Ovary (tissue), 10 donors: ENCODE measurements at places on chromosomes 16 and 17. TPM values are rescaled to one million over a fixed set of nuclear protein-coding genes. Genes with fewer than 3 reads are reported as not detected.
A peak's percentile ranks its signal among the peaks of the same experiment; 100 is the strongest.

ZNF423 gene
- total RNA-seq, result 40.3 TPM

DNA sequence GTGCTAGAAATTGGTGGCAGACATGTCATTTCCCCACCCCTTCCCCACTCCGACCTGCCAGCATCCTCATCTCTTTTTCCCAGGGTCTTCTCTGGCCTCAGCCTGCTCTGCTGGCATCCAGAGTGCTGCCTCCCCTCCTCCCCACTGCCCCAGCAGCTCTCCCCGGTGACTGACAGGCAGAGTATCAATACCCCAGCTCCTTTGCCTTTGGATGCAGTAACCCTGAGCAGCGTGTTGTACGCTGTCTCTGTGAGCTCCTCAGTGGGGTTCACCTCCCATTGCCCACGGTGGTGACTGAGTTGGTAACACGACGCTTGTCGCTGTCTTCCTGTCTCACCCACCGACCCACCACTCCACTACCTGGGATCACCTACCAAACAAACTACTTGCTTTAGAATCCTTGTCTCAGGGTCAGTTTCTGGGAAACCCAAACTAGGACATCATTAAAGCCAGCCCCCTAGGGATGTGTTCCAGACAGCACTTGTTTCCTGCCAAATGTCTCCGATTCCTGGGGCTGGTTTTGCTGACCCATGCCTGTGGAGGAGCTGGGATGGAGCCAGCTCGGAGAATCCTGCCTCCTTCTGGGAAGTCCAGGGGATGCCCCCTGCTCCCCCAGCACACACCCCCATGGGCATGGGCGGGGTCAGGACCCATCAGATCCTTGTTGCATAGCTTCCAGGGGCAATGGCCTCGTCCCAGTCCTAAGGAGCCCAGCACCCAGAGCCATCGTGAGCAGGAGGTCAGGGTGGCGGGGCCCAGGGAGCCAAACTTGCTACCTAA lies 8.3 kb upstream of the SBK1 start:
- H3K27me3 ChIP-seq, result no peaks in the 10 kb centered on the region
- no peaks in the 10 kb centered on the region for H3K4me1 ChIP-seq
- no peak for DNase-seq
- H3K36me3 ChIP-seq, result no peaks in the 10 kb centered on the region
- H3K27ac ChIP-seq, result no peak overlapping the region

- peaks cover 2% of the 10 kb centered on the region for H3K4me1 ChIP-seq
- H3K27ac ChIP-seq, result no peak overlapping the region
- H3K4me3 ChIP-seq, result no peak overlapping the region
- no peak for DNase-seq
- H3K36me3 ChIP-seq, result no peaks in the 10 kb centered on the region
Observed at GRCh38 chr16:7324321-7324720, 8.3 kb upstream of the RBFOX1 start.

DNA sequence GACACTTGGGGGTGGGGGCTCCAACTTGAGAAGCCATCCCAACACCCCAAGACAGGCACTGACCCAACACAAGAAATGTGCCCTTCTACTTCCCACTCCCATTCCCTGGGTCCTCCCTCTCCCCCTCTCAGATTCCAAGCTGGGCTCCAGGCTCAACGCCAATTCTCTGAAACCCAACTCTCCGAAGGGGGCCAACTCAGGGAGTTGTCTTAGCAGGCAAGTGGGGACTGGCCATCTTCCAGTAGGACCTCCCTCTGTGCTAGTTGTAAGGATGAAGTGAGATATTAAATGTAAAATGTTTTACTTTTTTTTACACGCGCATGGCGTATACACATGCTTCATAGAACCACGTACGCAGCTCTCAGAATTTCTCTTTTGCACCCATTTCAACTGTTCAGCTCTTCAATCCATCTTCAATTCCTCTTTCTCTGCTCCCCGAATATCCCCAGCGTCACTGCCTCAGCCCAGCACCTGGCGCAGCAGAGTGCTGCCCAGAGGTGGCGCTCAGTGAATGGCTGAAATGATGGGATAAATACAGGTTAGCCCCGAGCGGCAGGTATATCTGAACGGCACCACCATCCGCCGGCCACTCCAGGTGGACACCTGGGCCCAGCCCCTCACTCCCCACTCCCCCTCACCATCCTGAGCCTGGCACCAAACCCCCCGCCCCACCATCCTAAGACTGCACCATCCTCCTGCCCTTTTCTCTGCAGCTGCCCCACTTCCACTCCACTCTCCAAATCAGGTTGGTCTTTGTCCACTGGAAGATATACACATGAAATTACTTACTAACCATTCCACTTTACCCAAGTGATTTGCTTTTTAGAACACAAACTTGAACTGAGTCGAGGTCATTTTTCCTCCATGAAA lies 43.9 kb upstream of the TNRC6C start:
- no peaks in the 10 kb centered on the region for H3K4me1 ChIP-seq
- H3K27ac ChIP-seq, result no peak overlapping the region
- H3K27me3 ChIP-seq, result no peaks in the 10 kb centered on the region
- DNase-seq, result no peak
- no peaks in the 10 kb centered on the region for H3K36me3 ChIP-seq

GRCh38 chr16:88810166-88810911 lies 1.4 kb downstream of the APRT start:
- DNase-seq, result no peak
- H3K4me3 ChIP-seq, result peak overlapping the region; percentile 65
- no peaks in the 10 kb centered on the region for H3K36me3 ChIP-seq
- H3K27me3 ChIP-seq, result no peaks in the 10 kb centered on the region
- H3K27ac ChIP-seq, result peak overlapping the region; percentile 93
- peaks cover 7% of the 10 kb centered on the region for H3K4me1 ChIP-seq

ABCA8 gene
- 98.5 TPM for total RNA-seq
